ENCODE measurements at places on chromosomes 3 and 15. TPM values are rescaled to one million over a fixed set of nuclear protein-coding genes. Genes with fewer than 3 reads are reported as not detected.

- H3K27me3 ChIP-seq = peaks cover 5% of the 10 kb centered on the region
- no peak overlapping the region for H3K27ac ChIP-seq
- H3K36me3 ChIP-seq = no peaks in the 10 kb centered on the region
- no peak overlapping the region for H3K4me3 ChIP-seq
- DNase-seq = no peak
Measured at GRCh38 chr3:179882292-179882691, 154.4 kb downstream of the PEX5L start.

DNA sequence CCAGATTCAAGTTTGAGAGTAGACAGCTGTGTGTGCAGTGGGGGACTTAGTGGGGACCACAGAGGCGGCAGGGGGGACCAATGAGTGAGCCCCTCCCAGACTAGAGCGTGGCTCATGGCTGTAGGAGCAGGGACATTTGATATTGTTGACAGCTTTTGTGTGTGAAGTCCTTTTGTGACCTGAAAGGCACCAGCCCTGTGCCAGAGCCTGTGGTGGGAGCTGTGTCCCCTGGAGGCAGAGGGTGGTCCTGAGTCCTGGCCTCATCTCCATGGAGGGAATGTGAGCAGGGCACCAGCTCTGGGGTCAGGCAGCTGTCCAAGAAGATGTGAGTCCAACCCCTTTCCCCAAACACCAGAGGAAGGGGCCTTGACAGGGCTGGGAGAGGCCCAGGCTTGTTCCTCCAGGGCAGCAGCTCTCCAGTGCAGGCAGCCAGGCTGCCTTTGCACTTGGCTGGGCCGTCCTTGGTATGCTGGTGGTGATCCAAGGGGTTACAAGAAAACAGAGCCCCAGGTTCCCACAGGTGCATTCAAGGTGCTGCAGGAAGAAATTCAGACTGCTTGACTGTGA lies 10.1 kb upstream of the C3orf22 start:
- DNase-seq = no peak
- H3K4me1 ChIP-seq = no peaks in the 10 kb centered on the region
- H3K36me3 ChIP-seq = no peaks in the 10 kb centered on the region

- no peak overlapping the region for H3K4me3 ChIP-seq
- H3K27me3 ChIP-seq = peaks cover 5% of the 10 kb centered on the region
- H3K4me1 ChIP-seq = no peaks in the 10 kb centered on the region
Measured at GRCh38 chr3:130761730-130762311, 15.2 kb upstream of the PIK3R4 start.

DNA sequence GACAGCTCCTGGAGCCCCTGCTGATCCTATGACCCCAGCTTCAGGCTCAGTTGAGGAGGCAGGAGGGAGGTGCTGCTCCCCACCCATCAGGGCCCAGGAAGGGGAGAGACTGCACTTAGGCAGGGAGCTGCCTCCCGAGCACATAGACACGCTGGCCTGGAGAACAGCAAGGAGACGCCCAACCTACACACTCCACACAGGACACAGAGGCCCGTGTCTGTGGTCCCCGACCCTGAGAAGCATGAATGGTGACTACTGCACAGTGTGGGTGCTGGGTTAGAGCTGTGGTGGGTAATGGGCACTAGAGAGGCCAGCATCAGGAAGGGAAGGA lies 1.1 kb upstream of the HHATL start:
- DNase-seq = no peak
- no peak overlapping the region for H3K4me3 ChIP-seq
- no peaks in the 10 kb centered on the region for H3K36me3 ChIP-seq
- no peaks in the 10 kb centered on the region for H3K27me3 ChIP-seq
- no peaks in the 10 kb centered on the region for H3K4me1 ChIP-seq
- no peak overlapping the region for H3K27ac ChIP-seq

Gene IQSEC1
- 15.4 TPM for total RNA-seq

All from A673 (cell line).